ENCODE measurements at places on chromosomes 2 and 18.

DNA sequence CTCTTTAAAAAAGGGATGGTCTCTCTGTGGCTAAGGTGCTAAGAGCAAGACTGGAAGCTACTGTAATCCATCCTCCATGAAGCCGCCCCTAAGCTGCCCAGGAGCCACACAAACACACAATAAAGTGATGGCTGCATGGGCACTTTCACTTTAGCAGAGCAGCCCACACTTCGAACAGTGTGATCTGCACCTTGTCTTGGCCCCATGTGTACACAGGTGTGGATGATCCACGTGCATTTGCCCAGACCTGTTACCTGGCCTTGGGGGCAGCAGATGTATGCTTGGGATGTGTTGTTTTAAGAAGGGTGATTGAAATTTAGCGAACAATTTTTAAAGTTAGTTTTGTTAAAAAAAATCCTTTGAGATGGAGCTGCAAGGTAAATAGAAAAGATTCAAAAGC is 39.9 kb downstream of the TMEM178A start:
- H3K27me3 ChIP-seq = no peaks in the 10 kb centered on the region
- H3K36me3 ChIP-seq = no peaks in the 10 kb centered on the region
- DNase-seq = no peak
- no peak overlapping the region for H3K27ac ChIP-seq

GRCh38 chr2:147016181-147016580 is 828.6 kb upstream of the ACVR2A start:
- H3K36me3 ChIP-seq = no peaks in the 10 kb centered on the region
- DNase-seq = no peak
- no peak overlapping the region for H3K4me3 ChIP-seq
- H3K27ac ChIP-seq = no peak overlapping the region
- H3K27me3 ChIP-seq = no peaks in the 10 kb centered on the region

- H3K27ac ChIP-seq = no peak overlapping the region
- H3K36me3 ChIP-seq = no peaks in the 10 kb centered on the region
- peaks cover 4% of the 10 kb centered on the region for H3K27me3 ChIP-seq
- no peak overlapping the region for H3K4me3 ChIP-seq
- DNase-seq = no peak
- H3K4me1 ChIP-seq = peaks cover 8% of the 10 kb centered on the region
Observed at GRCh38 chr2:30300456-30301221, 69.3 kb downstream of the LBH start.

- H3K27ac ChIP-seq = no peak overlapping the region
- no peaks in the 10 kb centered on the region for H3K36me3 ChIP-seq
- no peaks in the 10 kb centered on the region for H3K4me1 ChIP-seq
- no peak overlapping the region for H3K4me3 ChIP-seq
Observed at GRCh38 chr2:129585760-129586159, 393.7 kb upstream of the RAB6C start.

DNA sequence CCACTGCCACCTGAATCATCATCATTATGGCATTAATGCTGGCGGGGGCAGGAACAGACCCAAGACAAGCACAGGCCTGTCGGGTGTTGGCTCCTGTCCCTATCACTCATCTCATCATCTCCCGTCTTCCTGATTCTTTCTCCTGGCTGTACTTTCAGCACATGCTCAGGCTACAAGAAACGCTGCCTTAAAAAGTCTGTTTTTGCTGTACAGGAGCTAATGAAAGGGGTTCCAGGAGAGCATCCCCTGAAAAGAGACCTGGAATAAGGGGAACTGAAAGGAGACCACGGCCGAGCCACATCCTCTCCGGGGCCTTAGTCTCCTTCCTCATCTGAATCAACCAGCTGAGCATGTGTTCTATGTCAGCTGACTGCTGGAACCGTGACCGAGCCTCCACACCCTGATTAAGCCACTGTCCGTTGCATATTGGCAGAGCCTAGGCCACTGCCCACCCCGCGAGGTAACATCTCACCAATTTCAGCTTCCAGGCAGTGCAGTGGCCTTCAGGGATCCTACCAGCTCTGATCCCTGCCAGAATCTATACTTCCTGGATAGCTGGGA is 62.6 kb downstream of the DNMT3A start:
- no peak overlapping the region for H3K4me3 ChIP-seq
- H3K27ac ChIP-seq = no peak overlapping the region

GRCh38 chr18:28669165-28669564 is 492.2 kb upstream of the CDH2 start:
- no peak for DNase-seq
- no peak overlapping the region for H3K4me3 ChIP-seq
- no peaks in the 10 kb centered on the region for H3K4me1 ChIP-seq
- no peak overlapping the region for H3K27ac ChIP-seq
- H3K27me3 ChIP-seq = no peaks in the 10 kb centered on the region

DNA sequence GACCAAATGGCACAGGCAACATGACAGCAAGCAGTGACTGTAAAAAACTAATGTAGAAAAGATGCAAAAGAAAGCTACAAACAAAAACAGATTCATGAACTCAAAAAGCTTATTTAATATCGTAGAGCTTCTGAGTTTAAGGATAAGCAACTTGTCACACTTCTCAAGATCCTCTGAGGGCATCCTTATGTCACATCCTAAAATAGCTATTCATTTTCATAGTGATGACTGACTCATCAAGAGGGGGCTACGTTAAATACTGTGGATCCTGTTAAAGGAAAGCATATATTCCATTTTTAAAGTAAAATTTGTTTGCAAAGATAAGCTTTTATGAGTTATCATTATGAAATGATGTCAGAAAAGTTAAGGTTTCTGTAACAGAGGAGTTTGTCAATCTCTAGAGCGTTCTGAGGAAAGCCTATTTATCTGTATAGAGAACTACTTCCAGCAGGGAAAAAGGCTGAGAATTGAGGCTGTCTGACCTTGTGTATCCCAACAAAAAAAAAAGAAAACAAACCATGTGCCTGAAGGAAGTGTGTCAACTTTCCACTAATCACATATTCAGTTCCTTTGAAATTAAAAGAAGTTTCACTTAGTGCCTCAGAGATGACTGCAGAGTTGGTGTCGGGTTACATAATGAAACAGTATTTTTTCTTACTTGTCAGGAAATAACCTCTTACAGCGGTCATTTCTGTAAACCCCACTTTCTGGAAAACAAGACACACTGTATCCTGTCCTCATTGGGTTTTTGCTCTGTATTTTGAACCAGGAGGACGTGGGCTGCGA is 115.5 kb downstream of the ESCO1 start:
- H3K27ac ChIP-seq = no peak overlapping the region
- H3K27me3 ChIP-seq = no peaks in the 10 kb centered on the region
- no peak for DNase-seq
- H3K4me1 ChIP-seq = no peaks in the 10 kb centered on the region
- H3K36me3 ChIP-seq = no peaks in the 10 kb centered on the region
- H3K4me3 ChIP-seq = no peak overlapping the region

GRCh38 chr18:47777626-47778025 is 152.8 kb downstream of the SMAD2 start:
- no peak for DNase-seq
- H3K4me1 ChIP-seq = no peaks in the 10 kb centered on the region

DNA sequence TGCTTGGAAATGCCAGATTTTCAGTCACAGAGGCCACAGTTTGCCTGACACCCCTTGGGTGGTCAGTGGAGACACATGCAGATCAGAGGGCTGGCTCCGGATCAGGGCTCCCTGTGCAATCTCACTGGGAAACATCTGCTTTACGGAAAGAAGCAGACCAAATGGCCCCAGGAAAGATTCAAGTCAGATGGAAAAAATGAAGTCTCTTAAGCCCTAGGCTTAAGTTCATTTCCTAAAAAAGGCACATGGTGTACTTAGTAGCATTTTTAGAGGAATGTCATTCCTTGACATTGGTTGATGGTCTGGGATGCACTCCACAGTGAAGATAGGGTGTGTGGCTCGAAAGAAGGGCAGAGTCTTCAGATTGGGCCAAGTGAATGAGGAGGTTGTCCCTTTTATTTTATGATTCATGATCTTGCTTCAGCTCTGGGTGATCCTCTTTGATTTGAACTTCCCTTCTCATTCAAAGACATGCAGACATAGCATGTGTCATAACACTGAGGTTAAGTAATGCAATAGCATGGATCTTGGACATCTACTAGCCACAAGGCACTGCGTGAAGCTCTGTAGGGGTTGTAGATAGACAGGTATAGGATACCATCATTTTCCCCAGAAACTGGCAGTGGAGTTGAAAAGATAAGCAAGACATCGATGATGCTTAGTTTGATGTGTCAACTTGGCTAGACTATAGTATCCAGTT is 56.5 kb downstream of the KCNE4 start:
- no peaks in the 10 kb centered on the region for H3K4me1 ChIP-seq
- H3K36me3 ChIP-seq = no peaks in the 10 kb centered on the region
- H3K4me3 ChIP-seq = no peak overlapping the region
- no peaks in the 10 kb centered on the region for H3K27me3 ChIP-seq
- DNase-seq = no peak
- H3K27ac ChIP-seq = no peak overlapping the region

DNA sequence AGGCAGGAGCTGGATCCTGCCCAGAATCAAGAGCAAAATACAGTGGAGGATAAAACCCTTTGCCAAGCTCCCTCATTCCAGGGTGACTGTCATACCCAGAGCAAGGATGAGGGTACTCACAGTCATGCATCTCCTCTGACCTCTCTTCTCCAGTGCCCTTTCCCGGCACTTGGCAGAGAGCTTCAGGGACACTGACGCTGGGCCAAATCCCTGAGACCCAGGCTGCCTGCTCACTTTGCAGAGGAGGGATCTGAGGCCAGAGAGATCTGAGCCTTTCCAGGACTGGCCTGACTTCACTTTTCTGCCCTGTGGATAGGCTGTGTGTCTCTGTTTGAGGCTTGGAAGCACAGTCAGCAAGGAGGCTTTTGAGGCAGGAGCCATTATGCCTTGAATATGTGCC is 330.0 kb downstream of the CELF4 start:
- no peaks in the 10 kb centered on the region for H3K27me3 ChIP-seq
- H3K27ac ChIP-seq = no peak overlapping the region
- no peaks in the 10 kb centered on the region for H3K4me1 ChIP-seq
- DNase-seq = no peak
- no peaks in the 10 kb centered on the region for H3K36me3 ChIP-seq

GRCh38 chr2:112182581-112183034 is 44.4 kb downstream of the FBLN7 start:
- no peaks in the 10 kb centered on the region for H3K36me3 ChIP-seq
- DNase-seq = no peak
- H3K27ac ChIP-seq = no peak overlapping the region
- peaks cover 4% of the 10 kb centered on the region for H3K4me1 ChIP-seq
- no peak overlapping the region for H3K4me3 ChIP-seq

DNA sequence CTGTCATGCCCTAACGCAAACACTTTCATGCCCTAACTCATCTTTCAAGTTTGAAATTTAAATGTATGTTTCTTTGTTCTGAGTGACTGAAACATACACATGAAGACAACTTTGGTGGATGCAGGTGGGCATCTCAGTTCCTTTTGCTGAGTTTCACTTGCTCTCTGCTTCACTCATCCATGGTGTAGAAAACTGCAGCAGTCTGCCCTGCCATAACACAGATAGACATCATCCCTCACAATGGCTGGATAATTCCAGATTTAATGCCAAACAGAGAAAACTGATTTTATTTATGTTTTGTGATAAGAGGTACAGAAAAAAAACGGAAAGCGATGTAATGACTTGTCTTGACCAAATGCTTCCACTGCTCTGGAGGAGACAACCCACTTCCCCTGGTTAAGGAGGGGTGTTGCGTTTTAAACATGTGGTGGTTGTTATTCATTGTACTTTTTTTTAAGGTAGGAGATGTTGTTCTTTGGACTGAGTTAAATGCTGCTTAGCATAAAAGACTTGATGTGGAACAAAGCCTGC is 70.4 kb downstream of the RHBDD1 start:
- no peaks in the 10 kb centered on the region for H3K36me3 ChIP-seq
- H3K4me3 ChIP-seq = no peak overlapping the region
- H3K27me3 ChIP-seq = no peaks in the 10 kb centered on the region
- no peak for DNase-seq
- no peaks in the 10 kb centered on the region for H3K4me1 ChIP-seq

DNA sequence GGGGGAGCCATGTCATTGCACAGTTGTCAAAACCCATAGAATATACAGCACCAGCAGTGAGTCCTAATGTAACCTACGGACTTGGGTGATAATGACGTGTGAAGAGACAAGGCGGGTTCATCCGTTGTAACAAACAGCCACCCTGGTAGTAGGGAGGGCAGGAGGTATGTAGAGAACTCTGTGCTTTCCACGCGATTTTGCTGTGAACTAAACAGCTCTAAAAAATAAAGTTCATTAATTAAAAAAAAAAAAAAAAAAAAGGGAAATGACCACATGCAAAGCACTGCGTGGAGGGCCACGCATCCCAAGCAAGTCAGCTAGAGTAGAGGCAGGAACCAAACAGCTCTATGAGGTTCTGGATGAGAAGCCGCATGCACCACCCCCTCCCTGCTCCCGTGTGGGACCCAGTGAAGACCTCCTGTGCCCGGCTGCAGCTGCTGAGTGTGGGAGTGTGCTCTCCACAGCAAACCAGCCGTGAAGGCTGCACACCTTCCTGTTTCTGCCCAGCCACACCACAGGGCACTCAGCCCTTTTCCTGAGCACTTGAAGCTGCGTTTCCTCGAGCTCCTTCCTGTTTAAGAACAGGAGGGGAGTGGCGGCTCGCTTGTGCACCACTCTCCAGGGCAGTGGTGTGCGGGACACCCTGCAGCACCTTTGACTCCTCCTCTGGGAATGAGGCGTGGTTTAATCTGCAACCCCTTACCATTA is 65.6 kb downstream of the ODC1 start:
- no peaks in the 10 kb centered on the region for H3K27me3 ChIP-seq
- no peaks in the 10 kb centered on the region for H3K36me3 ChIP-seq
- DNase-seq = no peak
- H3K4me3 ChIP-seq = no peak overlapping the region
- H3K27ac ChIP-seq = no peak overlapping the region
- H3K4me1 ChIP-seq = peaks cover 17% of the 10 kb centered on the region

GRCh38 chr2:231124838-231125568 is at the start of gene HTR2B:
HTR2B (minus strand) TSS chr2:231125042; CDS start chr2:231123764, 1,278 bp downstream.
- DNase-seq = no peak
- H3K4me1 ChIP-seq = peaks cover 5% of the 10 kb centered on the region
- H3K27ac ChIP-seq = no peak within 1 kb of the TSS
- H3K36me3 ChIP-seq = no peaks in the 10 kb centered on the region

DNA sequence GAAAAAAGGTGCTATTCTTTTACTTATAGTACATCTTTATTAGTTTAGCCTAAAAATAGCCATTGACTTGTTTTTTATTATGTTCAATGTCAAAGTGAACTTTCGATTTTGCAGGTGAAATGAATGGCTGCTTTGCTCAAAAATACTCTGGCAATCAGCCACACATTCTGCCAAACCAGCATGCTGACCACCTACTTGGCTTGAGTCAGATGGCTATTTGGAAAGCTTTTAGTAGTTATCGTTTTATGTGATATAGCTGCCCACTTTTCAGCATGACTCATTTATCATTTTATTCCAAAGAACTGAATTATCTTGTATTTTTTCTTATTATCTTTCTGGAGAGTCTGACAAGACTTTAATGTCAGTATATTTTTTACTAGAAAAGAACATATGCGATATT is 1615.8 kb upstream of the TMEFF2 start:
- H3K36me3 ChIP-seq = no peaks in the 10 kb centered on the region
- no peaks in the 10 kb centered on the region for H3K4me1 ChIP-seq
- no peak overlapping the region for H3K4me3 ChIP-seq
- no peak overlapping the region for H3K27ac ChIP-seq
